ENCODE measurements at places on chromosomes 4 and X.

GRCh38 chr4:39936565-39937418, 40.9 kb downstream of the PDS5A start:
- no peak for DNase-seq

- DNase-seq: no peak
These were observed 51.4 kb downstream of the PROM1 start for GRCh38 chr4:16032396-16032770.

- DNase-seq: no peak
These were observed 40.8 kb upstream of the FAT1 start for GRCh38 chr4:186764457-186764856.

DNA sequence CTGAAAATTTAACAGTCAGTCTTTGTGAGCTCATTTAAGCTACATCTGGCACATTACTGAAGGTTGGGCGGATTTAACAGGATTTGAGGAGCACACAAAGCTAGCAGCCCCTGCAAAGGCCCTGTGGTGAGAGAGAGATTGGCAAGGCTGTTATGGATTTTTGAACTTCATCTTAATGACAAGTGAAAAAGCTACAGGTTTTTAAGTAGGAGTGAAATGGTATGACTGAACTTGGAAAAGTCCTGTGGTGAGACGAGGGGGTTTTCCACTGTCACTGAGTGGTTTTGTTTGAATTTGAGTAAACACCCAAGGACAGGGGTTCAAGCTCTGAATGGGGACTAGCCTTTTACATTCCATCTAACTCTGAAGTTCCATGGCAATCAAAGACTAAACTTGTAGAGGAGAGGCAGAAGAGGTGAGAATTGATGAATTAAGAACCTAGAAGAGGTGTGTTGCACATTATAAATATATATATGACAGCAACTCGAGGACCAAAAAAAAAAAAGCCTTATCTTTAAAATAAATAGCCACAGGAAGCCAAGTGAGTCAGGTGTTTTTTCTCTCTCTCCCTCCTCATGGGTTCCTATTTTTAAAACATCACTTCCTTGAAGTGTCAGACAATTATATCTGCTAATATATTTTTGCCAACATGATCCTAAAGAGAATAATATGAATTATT, 47.8 kb upstream of the CLNK start:
- no peak for DNase-seq

GRCh38 chr4:86569103-86569870, 24.8 kb upstream of the PTPN13 start:
- no peak for DNase-seq

DNA sequence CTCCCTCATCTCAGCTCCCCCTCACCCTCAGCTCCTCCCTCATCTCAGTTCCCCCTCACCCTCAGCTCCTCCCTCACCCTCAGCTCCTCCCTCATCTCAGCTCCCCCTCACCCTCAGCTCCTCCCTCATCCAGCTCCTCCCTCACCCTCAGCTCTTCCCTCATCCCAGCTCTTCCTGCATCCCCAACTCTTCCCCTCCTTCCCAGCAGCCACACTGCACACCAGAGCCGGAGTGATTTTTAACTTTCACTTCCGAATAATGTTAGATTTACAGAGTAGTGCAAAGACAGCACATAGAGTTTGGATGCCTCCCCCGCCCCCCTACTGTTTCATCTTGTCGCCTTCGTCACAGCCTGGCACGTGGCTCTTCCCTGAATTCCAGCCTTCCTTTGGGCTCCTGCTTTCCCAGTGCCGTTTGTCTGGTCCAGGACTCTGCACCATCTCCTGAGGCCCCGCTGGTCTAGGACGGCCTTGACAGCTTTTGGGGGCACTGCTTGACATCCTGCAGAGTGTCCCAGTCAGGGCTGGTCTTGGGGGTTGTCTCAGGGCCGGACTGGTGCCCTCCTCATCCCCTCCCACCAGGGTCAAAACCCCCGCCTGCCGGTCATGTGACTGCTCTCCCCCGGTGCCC, 110.2 kb downstream of the FAM53A start:
- no peak for DNase-seq

- peak; percentile 43 for DNase-seq
These were observed 37.1 kb downstream of the HEPH start for GRCh38 chrX:66200855-66201795.

- DNase-seq: no peak
These were observed 219.2 kb downstream of the MAML3 start for GRCh38 chr4:139934708-139935195.

GRCh38 chr4:134365852-134366251, 164.3 kb upstream of the PABPC4L start:
- DNase-seq: no peak

GRCh38 chrX:13536551-13536950, 32.9 kb upstream of the EGFL6 start:
- no peak for DNase-seq

DNA sequence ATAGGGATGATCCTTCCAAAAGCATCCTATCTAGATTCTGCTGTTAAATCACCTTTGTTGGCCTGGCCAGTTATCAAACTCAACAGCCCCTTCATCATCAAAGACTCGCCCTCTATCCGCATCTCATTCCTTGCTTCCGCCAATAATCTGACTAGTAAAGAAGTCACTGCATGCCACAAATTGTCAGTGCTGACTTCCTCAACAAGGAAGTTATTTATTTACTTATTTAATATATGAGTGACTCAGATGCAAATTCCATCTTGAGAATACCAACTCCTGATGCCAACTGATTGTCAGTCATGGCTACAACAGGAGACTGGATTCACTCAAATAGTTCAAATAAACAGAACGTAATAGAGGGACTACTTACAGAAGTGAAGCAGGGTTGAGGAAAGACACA, 283.8 kb downstream of the TRIML1 start:
- DNase-seq: no peak

DNA sequence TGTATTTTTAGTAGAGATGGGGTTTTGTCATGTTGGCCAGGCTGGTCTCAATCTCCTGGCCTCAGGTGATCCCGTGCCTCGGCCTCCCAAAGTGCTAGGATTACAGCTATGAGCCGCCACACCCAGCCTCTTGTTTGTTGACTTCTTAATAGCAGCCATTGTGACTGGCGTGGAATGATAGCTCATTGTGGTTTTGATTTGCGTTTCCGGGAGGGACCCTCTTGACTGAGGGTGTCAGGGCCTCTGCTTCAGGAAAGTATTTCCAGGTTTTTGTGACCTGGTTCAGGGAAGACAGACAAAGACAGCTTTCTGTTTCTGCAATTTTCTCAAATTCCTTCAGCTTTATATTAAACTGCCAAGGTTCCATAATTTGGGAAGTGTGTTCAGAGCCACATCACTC, 15.1 kb downstream of the CSF2RA start:
- no peak for DNase-seq
